Sigmoid colon (tissue), 7 donors: ENCODE measurements at places on chromosomes 7 and 10. TPM values are rescaled to one million over a fixed set of nuclear protein-coding genes. Genes with fewer than 3 reads are reported as not detected.

GIMAP8 gene
- 2.8 TPM for polyA plus RNA-seq

PDLIM1 gene
- 488 TPM for polyA plus RNA-seq

HTR5A gene
- polyA plus RNA-seq: not detected

H2BK1 gene
- not detected for polyA plus RNA-seq

CYP3A5 gene
- 13.2 TPM for polyA plus RNA-seq

FZD8 gene
- 0.92 TPM for polyA plus RNA-seq

VIPR2 gene
- 2.4 TPM for polyA plus RNA-seq

OR2F1 gene
- polyA plus RNA-seq: not detected

CFAP58 gene
- not detected for polyA plus RNA-seq
